ENCODE measurements at places on chromosomes 5 and 9.

DNA sequence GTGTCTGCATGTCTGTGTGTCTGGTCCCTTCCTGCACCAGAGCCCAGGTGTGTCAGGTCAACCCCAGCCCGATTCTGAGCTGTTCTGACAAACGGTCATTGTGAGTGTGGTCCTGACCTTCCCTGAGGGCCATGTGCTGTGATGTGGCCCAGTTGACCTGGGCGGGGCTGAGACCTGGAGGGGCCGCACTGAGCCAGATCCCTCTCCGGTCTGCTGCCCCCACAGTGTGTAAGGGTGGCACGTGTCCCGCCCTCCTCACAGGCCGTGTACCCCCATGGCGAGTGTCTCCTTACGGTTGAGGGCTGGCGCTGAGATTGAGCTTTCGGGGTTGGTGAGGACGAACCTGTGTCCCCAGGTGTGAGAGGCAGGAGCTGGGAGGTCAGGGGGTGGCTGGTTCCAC lies 136.5 kb downstream of the MRPL36 start:
- DNase-seq = peak; percentile 51

DNA sequence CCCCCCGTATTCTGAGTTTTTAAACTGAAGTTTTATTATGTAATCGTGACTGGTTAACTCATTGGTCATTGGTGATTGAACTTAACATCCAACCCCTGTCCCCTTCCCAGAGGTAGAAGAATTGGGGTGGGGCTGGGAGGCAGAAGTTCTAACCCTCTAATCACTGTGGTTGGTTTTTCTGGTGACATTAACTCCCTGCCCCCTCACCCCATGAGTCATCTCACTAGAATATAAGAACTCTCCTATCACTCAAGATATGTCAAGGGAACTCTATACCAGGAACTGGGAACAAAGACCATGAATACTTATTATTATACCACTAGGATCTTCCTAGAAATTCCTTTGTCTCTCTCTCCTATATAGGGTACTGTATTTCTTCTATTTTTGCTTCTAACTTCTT lies 52.3 kb upstream of the CAVIN4 start:
- DNase-seq = no peak

- no peak for DNase-seq
These were observed 138.1 kb upstream of the GRAMD2B start for GRCh38 chr5:126284977-126285696.

DNA sequence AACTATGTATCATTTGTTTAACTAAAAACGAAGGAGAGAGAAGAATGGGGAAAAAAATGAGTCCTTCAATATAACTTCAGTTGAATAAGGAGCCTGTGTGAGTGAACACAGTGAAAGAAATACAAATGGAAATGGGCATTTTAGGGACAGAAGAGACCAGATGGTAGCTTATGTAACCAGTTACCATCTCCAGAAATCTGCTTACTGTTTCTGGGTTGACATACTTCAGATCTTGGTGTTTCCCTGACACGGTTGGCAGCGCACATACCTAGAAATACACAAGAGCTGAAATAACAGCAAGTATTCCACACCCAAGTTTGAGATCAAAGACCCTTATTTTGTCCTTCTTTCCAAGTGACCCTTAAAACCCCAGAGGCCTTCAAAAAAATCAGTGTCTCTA lies 14.9 kb upstream of the GFRA3 start:
- no peak for DNase-seq

GRCh38 chr9:130872912-130873503 lies 23.6 kb downstream of the QRFP start:
- DNase-seq = no peak

- DNase-seq = no peak
These were observed 26.8 kb upstream of the PHF2 start for GRCh38 chr9:93549611-93550010.

DNA sequence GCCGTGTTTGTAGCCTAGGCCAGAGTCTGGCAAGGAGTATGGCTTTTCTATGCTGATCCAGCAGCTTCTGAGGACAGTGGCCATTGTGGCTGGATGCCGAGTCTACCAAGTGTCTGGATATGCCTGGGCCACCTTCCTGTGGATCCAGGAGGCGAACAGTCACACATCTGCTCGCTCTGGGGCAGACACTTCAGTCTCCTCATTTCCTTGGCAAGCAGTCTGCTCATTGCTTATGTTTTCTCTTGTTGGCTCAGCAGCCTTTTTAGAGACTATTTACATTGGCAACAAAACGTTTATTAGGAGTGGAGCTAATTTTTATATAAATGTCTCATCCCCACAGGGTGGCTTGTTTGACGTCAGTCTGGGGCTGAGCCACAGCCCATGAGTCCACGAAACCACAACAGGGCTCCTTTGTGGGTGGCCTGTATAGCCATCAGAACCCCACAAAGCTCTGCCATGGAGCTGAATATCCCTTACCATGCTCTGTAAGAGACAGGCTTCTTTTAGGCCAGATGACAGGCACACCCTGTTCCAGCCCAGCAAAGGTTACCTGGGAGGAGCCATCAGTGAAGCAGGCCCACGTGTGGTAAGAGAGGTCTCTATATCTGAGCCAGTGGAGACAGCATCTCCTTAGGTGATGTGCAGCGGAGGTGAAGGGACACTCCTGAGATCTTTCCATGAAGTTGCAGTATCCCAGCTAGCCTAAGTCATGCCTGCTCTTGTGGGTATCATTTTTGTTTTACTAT lies 221.7 kb downstream of the DIRAS2 start:
- no peak for DNase-seq

GRCh38 chr9:14395317-14396082 lies 81.6 kb upstream of the NFIB start:
- no peak for DNase-seq

- no peak for DNase-seq
These were observed 101.1 kb upstream of the ZNF366 start for GRCh38 chr5:72608297-72608696.

GRCh38 chr5:176820937-176821336 lies 10.6 kb downstream of the UNC5A start:
- no peak for DNase-seq

- no peak for DNase-seq
These were observed 60.2 kb downstream of the FBXW11 start for GRCh38 chr5:171946000-171946781.

- no peak for DNase-seq
These were observed 13.3 kb downstream of the ZNF131 start for GRCh38 chr5:43134019-43134418.

DNA sequence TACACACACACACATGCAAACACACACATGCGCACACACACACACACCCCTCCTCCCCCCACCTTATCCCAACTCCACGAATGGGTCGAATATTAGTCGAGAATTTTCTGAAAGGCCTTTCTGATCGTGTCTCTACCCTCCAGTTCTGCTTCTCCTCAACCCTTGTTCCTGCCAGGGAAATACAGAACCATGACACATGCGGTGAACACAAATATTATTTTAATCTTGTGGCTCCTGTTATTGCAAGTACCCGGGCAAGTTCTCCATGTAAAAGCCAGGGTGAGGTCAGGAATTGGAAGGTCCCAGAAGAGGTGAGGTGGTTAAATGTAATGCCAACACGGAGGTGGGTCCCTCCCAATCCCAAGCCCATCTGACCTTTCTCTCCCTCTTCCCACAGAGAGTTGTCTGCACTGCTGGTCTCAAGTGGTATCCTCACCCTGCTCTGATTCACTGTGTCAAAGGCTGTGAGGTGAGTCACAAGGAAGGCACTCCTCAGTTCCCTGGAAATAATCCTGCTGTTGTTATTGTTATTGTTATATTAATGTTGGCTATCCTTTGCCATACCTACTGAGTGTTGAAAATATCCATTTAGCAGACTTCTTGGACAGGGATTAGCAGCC lies 223.7 kb downstream of the PAPPA start:
- DNase-seq = no peak

DNA sequence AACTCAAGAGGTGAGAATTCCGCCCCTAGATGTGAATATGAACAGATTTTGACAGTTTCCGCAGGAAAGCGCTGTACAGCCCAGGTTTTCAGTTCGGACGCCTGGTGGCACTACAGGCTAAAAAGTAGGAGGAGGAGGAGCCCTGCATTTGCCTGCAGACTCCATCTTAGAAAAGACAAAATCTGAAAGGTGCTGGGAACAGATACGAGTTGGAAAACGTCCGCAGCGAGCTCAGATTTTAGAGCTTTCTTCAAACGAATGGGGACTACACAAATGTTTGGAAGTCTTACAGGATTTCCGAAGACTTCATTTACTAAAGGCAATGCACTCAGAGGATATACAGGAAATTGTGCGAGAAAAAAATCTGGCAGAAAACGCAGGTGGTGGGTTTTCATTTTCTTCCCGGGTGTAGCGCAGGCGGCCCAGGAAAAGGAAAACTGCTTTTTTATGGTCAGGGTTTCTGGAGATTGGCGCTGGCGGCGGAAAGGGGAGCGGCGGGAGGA lies 9.9 kb upstream of the PCDHB2 start:
- DNase-seq = peak; percentile 68

DNA sequence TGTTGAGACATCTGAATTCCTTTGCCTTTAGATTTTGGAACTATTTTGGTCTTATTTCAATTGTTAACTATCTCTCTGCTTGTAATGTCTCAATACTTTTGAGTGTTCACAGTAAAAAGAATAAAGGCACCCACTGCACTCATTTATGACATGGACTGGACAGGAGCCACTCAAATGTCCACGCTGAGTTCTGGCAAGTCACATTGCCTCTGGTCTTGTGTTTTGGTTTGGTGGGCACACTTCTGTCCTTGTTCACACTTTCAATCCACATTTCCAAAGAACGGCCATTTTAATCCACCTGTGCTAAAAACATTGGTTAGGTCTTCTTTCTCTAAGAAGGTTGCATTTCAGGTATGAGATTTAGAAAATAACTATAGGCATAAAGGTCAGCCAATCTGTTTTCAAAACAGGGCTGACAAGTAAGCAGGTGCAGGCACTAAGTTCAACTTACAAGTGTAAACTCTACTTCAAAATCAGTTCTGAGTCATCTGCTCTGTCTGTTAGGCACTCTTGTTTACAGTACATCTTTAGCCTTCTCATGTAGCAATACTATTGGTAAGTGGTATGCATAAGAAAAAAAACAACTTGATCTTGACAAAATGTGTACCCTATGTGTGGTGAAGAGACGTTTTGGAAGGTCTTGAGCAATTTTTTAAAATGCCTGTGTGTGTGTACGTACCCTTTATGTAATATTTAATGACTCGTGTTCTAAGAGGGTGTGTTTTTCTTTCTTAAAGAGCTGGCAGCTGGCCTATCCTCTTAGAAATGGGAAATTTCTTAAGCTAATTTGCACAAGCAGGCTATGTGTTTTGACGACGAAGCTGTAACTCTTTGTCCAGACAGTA lies 31.5 kb upstream of the ZFAND5 start:
- DNase-seq = no peak

DNA sequence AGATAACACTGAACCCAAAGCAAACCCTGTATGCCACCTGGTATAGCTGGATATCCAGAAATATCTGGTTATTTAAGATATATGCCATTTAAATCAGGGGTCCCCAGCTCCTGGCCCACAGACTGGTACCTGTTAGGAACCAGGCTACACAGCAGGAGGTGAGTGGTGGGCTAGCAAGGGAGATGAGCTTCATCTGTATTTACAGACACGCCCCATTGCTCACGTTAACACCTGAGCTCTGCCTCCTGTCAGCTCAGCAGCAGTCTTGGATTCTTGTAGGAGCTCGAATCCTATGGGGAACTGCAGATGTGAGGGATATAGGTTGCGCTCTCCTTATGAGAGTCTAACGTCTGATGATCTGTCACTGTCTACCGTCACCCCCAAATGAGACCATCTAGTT lies 646.6 kb downstream of the TLE4 start:
- DNase-seq = no peak

DNA sequence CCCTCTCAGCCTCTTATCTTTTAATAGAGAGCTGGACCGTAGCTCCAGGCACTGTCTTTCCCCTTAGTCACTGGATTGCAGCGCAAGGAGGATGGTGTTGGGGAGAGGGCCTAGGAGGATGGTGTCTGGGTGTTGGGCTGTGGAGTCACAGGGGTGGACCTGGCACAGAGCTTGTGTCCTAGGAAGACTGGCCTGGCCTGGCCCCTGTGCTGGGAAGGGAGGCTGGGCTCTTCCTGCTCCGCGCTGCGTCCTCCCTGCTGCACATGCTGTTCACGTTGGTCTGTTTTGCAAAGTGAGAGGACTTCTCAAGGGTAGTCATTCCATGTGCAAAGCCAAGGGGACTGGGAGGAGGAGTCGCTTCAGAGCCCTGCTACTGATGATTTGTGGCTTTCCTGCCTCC lies 123.9 kb downstream of the EHMT1 start:
- DNase-seq = peak; percentile 50

DNA sequence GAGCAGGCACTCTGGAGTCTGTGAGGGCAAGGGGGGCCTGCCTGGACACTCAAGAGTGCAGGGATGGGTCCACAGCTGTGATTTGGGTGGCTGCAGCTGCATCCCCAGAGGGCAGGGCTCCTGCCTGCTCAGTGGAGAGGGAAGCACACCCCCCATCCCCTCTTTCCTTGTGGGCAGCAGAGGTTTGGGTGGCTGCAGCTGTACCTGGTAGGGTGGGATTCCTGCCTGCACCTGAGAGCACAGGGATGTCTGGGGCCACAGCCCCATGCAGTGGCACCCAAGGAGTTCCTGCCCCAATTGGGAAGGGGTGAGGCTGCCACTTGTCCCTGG lies 605.4 kb upstream of the FAM174A start:
- no peak for DNase-seq

- DNase-seq = no peak
These were observed 172.2 kb downstream of the ERCC6L2 start for GRCh38 chr9:96047741-96048103.

- DNase-seq = no peak
These were observed 24.6 kb downstream of the APC start for GRCh38 chr5:112762113-112762810.

- peak; percentile 6 for DNase-seq
These were observed 39.3 kb upstream of the TDRD7 start for GRCh38 chr9:97372580-97372979.

DNA sequence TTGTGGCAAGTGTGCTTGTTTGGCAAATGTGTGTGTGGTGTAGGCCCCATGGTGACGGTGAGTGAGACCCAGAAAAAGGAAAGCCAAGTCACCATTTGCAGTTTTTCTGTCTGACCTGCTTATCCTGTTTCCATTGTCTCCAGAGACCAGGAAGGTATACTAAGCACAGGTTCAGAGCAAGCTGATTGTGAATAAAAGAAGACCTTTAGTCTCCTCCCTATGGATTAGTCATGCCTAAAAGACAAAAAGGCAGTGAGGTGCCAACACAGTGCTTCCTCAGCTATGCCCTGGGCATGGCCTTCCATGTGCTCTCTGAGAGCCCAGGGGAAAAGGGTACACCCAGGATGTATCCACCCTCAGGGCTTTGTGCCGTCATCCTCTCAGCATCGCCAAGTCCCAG lies 49.2 kb upstream of the SHOC1 start:
- DNase-seq = no peak

DNA sequence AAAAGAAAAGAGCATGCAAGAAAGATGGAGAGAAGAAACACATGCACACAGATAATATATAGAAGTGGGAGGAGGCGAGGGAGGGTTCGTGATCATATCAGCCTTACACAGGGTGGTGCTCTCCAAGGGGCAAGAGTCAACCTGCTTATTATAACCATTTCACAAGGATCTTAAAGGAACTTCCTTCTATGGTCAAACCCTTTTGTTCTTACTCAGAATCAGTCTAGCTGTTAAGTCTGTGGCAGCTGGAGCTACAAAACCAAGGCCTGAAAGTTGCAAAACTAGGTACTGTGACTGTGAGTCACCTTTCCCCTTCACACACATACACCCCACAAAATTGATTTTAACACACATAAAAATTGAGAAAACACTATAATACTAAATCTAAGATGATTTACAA lies 18.5 kb upstream of the ERMP1 start:
- peak; percentile 67 for DNase-seq
